ENCODE measurements at places on chromosomes 2 and 18. TPM values are rescaled to one million over a fixed set of nuclear protein-coding genes. Genes with fewer than 3 reads are reported as not detected.

Gene CD8A
- 9.1 TPM for total RNA-seq

Gene M1AP
- total RNA-seq: 1.1 TPM

Gene TMEM200C
- 1.9 TPM for total RNA-seq

Gene PIGN
- total RNA-seq: 28.9 TPM

Gene CLEC4F
- 0.20 TPM for total RNA-seq

Gene KLHL14
- 0.20 TPM for total RNA-seq

Gene TEX44
- total RNA-seq: not detected

Gene GKN2
- total RNA-seq: 130 TPM

Gene LINC00305
- 1.0 TPM for total RNA-seq

Gene ARHGAP25
- total RNA-seq: 16.5 TPM

Gene POTEC
- total RNA-seq: not detected

Gene COLEC12
- 32.9 TPM for total RNA-seq
